ENCODE measurements at places on chromosomes 3 and 15. TPM values are rescaled to one million over a fixed set of nuclear protein-coding genes. Genes with fewer than 3 reads are reported as not detected.

DNA sequence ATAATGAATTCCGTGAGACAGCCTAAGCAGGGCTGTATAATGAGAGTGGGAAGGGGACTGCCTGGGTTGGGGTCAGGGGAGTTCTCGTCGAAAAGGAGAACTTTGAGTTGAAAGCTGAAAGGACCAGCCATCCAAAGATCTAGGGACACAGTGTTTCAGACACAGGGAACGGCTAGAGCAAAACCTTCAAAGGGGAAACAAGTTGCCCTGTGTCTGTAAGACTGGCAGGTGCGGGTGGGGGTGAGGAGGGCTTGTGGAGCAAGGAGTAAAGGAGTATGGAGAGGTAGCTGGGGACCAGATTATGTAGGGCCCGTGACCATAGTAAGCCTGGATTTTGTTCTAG lies 1.3 kb upstream of the SRP14 start:
- no peak for DNase-seq

TMC3 gene
- not detected for polyA plus RNA-seq

DNA sequence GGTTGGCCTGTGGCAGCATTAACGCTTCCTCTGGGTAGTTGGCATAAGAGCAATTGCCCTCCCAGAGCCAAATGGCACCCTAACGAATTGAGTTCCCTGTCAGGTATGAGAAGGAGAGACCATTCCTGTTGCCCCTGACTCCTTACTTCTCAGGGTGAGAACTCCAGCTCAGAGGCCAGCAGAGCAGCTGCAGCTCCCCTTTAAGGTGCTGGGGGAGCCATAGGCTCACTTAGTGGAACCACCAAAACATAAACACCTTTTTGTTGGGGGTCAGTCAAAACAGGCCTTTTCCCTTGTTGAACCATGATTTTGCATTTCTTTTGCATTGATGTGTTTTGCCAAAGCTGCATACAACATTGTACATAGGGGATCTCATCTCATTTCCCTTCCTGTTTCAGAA lies 28.1 kb upstream of the LHFPL4 start:
- DNase-seq, result no peak

P3H2 gene
- polyA plus RNA-seq, result 0.08 TPM

DNA sequence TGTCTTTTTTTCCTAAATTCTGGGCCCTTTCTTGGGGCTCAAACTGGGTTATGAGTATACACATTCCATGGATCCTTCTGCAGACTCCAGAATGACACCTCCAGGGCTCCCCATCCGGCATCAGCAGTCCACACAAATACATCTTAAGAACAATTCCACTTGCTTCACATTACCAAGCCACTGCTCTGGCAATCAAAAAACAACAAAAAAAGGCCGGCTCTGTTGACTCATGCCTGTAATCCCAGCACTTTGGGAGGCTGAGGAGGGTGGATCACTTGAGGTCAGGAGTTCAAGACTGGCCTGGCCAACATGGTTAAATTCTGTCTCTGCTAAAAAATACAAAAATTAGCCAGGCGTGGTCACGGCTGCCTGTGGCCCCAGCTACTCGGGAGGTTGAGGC lies 49.9 kb upstream of the LPP start:
- DNase-seq, result no peak

- DNase-seq, result no peak
These were observed 119.5 kb downstream of the FRMD5 start for GRCh38 chr15:44075535-44075934.

ST3GAL6 gene
- polyA plus RNA-seq, result 22.8 TPM

DNA sequence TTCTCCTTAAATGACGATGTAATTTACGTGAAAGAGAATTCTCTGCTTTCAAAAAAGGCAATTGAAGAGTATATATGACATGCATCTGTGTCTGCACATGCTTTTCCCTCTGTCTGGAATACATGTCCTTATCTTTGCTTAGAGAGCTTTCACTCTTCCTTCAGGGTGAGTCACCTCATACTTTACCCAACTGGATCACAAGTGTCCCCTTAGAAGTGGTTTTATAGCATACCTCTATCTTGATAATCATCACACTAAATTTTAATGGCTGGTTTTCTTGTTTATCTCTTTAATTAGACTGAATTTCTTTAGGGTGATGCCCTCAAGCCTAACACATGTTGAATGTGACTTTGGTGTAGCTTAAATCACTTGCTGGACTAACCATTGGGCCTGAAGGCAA lies 178.9 kb downstream of the SV2B start:
- no peak for DNase-seq

GRCh38 chr3:137264071-137264820 lies 306.5 kb downstream of the IL20RB start:
- no peak for DNase-seq

GRCh38 chr3:13207578-13207922 lies 134.3 kb upstream of the IQSEC1 start:
- DNase-seq, result no peak

DNA sequence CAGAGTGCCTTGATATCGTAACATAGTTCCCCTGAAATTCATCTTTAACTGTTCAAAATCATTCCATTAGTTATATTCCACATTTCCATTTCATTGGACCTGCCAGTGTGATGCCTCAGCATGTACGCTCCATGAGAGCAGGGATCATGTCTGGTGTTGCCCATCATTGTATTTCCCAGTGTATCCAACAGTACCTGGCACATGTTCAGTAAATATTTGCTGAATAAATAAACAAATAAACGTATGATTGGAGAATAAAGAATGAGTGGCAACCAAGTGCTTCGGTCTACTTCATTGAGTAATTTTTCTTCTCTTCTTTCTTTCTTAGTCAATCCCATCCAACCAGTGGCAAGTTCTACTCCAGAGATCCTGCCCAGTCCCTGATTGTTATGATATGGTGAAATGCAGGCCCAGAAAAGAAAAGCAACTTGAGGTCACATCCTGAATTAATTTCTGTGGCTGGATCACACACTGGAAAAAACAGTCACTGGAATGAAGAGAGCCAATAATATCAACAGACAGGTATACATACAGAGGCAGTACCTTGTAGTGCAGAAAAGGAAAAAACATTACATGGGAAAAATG lies 101.2 kb downstream of the PLCH1 start:
- DNase-seq, result no peak

DNA sequence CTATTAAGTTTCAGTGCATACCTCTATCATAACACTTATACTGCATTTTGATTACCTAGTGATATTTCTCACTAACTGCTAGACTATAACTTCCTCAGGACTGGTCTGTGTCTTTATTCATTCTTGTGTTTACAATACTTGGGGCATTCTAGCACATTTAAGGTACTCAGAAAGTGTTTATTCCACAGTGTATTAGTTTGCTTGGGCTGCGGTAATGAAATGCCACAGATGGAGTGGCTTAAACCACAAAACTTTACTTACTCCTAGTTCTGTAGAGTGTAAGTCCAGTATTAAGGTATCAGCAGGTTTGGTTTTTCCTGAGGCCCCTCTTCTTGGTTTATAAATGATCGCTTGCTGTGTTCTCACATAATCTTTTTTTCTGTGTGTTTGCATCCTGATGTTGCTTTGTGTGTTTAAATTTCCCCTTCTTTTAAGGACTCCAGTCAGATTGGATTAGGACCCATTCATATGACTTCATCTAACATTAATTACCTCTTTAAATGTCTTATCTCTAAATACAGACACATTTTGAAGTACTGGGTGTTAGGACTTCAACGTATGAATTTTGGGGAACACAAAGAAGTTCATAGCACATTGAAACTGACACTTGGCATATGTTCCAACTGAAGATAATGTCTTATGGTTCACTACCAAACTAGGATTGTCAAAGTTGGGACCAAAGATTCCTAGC lies 23.9 kb downstream of the RNF111 start:
- no peak for DNase-seq

PLA2G4F gene
- polyA plus RNA-seq, result not detected
